ENCODE measurements at places on chromosomes 7 and 10. TPM values are rescaled to one million over a fixed set of nuclear protein-coding genes. Genes with fewer than 3 reads are reported as not detected.

The HGF gene
- polyA plus RNA-seq = 6.0 TPM

GRCh38 chr10:100303724-100304319 lies 17.3 kb upstream of the BLOC1S2 start:
- no peak for DNase-seq

The ANKRD61 gene
- polyA plus RNA-seq = 0.88 TPM

DNA sequence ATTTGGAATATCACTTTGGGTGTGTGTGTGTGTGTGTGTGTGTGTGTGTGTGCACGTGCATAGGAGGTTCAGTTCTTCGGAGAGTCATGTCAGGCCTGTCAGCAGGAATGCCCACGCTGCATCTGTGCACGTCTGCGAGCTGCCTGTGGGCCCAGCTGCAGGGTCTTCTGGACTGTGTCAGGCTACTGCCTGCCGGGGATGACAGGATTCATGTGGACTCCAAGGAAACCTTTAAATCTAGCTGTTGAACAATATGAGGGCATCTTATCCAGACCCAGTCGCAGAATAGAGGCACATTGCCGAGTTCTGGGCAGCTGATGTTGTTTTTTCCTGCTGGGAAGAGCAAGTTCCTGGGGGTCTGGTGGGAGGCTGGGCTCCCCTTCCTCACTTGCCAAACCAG lies 19.0 kb downstream of the AQP1 start:
- no peak for DNase-seq

GRCh38 chr10:47233631-47234030 lies 66.4 kb upstream of the GDF10 start:
- DNase-seq = no peak
